ENCODE measurements at places on chromosomes 5 and 9. TPM values are rescaled to one million over a fixed set of nuclear protein-coding genes. Genes with fewer than 3 reads are reported as not detected.

Gene EPB41L4B
- total RNA-seq: 3.6 TPM

- DNase-seq: no peak
Observed at GRCh38 chr5:6948562-6948961, 235.3 kb downstream of the TENT4A start.

GRCh38 chr5:81820863-81821262 is 70.0 kb upstream of the SSBP2 start:
- no peak for DNase-seq

- no peak for DNase-seq
Observed at GRCh38 chr9:134607971-134608370, 33.6 kb upstream of the COL5A1 start.

DNA sequence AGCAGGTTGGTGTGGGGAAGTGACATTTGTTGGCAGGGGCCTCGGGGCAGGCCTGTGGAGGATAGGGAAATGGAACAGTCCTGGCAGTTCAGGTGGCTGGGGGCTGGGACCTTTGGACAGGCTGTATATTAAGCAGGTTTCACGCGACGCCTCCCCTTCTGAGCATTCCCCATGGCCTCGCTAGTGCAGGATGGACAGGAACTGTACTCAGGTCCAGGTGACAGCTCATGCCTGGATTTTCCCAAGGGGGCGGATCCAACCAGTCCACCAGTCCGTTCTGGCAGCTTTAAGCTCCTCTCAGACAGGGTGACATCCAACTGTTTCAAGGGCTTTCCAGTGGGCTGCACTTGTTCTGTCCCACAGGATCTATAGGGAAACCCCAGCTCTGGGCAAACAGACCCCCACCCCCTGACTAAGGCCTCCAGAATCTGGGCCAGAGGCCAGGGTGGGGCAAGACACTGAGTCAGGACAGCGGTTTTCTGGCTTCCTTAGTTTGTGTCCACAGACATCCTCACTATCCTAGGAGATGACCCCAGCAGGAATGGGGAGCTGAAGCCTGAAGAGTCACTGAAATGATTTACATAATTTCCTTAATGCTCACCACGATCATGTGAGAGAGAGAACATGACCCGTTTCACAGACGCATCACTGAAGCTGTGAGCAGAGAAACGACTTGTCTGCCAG is 20.9 kb downstream of the CSF2 start:
- peak; percentile 99 for DNase-seq

- DNase-seq: no peak
Observed at GRCh38 chr9:109011231-109011671, 2.0 kb downstream of the CTNNAL1 start.

Measured in HT1080 (cell line).